GM18507 (cell line): ENCODE measurements at places on chromosomes 7 and 10.

DNA sequence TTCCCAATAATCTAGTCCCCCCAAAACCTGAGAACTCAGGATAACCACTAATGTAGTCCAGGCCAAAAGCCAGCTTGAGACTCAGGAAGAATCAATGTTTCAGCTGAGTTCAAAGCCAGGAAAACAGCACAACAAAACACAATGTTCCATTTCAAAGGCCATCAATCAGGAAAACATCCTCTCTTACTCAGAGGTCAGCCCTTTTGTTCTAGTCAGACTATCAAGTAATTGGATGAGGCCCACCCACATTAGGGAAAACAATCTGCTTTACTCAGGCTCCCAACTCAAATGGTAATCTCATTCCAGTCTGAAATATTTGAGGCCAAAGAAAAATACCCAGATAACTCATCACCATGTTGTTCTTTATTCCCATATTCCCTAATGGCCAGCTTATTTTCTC lies 152.2 kb downstream of the SDHAF3 start:
- no peak for DNase-seq

DNA sequence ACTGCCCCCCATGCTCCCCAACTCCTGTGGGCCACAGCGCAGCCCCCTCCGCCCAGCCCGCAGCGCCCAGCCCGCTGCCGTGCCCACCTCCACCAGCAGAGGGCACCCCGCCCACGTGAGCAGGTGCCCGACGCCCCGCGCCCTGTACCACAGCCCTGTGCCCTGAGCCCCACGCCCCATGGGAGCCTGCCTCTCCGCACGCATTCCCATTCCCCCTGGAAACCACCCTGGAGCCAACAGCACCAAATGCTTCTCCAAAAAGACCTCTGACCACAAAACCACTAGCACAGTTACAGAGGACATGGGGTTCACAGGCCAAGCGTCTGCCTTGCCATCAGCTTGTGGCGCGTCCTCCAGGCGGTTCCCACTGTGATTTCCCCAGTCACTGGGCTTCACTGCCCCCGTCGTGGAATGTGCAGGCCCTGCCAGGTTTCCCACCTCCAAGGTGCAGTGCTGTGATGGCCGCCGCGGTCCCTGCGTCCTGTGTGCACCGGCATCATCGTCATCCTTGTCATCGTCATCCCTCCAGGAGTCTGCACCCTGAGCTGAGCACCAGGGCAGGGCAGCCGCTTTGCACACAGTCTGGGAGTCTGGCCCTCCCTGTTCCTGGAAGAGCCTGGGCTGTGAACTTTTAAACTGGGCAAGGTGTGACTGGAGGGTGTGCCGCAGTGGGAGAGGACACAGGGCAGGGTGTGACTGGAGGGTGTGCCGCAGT lies 61.7 kb downstream of the PWWP2B start:
- peak; percentile 75 for DNase-seq

- no peak for DNase-seq
Measured at GRCh38 chr7:95686109-95686508, 86.2 kb upstream of the DYNC1I1 start.

DNA sequence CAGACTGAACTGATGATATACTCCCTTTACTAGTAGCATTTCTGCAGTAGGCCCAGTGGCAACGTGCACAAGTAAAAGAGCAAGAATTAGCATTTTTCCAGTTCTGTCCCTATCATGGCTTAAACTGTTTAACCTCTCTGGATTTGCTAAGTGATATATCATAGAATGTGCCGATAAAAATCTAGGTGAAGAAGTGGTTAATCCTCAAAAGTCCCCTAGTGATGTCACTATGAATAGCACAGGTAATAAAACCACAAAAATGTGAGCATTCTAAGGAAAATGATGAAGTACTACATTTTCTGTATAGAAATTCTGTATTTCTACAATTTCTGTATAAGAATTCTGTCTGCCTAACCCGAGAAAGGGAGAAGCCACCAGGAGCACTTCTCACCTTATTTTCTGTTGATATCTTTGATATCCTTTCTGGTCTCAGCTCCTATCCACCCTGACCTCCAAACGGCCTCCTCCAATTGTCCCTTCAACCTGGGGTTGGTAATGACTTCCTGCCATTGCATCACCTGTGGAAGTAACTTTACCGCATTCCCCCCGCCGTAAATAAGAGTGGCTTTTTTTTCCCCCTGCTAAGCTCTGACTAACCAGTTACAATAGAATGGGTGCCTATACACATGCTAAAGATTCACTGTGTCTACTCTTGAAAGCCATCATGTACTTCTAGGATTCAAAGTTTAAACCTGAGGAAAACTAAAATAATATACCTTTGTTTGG lies 155.9 kb upstream of the ASAH2 start:
- DNase-seq, result no peak

DNA sequence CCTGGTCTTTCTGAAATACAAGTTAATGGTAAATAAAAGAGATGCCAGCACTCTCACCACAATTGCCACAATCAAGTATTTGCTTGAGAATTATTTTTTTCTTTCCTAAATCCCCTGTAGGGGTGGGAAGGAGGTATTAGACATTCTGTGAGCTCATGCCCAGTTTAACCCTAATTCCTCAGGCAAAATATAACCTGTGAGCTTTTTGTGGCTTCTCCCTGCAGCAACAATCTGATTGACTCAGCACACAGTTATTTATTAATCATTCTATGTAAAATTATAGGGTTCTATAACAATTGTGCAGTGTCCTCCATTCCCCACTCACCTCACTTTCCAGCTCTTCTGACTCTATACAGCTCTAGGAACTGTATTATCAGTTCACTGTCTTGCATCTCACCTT lies 66.3 kb downstream of the GLI3 start:
- no peak for DNase-seq

DNA sequence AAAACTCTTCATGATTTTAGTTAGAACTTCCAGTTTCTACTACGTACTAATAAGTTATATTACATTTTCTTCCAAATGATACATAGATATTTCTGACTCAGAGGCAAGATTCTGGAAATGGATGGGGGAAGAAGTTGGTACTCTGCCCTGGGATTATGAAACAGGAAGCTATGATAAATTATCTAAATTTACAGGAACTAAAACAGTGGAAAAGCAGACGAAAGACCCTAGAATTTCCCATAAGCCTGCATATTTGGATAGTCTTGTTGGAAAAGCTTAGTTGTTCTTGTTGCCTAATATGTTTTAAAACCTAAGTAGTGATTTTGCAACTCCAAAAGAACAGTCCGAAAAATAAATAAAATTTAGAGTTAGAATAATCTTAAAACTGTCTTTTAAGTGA lies 21.8 kb downstream of the CFAP69 start:
- no peak for DNase-seq

DNA sequence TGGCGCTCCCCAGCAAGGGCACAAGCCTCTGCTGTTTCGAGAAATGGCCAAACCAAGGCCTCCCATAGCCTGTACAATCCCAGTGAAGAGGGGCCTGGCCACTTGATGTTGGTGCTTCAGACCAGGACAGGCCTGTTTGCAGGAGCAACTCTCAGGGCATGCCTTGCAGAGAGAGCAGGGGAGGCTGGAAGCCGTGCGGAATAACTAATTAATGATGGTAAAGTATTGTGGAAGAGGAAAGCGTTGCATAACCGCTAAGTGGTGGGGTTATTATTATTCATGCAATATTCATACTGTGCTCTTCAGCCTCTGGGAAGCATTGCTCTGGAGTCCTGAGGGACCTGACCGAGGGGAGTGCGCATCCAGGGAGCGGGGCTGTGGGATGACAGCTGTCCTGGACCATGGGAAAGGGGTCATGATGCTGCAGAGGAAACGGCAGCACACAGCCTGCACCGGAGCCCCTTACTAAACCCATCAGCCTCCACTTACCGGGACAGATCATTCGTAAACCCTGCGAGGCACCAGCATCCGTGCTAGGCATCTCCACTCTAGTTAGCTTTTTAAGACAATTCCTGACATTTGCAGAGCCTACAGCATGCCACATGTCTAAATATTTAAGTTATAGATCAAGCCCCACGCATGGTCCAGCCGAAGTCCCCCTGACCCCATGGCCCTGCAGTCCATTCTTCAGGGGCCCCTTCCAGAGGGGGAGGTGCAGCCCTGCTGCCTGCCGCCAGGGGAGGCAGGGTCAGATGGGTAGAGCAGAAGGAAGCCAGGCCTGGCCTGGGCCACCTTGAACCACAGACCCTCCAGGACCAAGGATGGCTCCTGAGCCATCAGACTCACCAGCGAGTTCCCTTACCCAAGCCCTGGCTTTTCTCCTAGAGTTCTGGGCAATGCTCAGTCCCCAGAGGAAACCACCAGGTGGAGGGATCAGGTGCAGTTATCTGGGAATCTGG lies 11.6 kb downstream of the TMEM273 start:
- no peak for DNase-seq

GRCh38 chr7:142353147-142354060 lies 95.5 kb upstream of the PRSS58 start:
- DNase-seq, result no peak

GRCh38 chr10:71920540-71921323 lies 43.5 kb upstream of the CHST3 start:
- DNase-seq, result no peak

- DNase-seq, result no peak
Measured at GRCh38 chr7:143886826-143887477, 15.0 kb downstream of the TCAF1 start.

DNA sequence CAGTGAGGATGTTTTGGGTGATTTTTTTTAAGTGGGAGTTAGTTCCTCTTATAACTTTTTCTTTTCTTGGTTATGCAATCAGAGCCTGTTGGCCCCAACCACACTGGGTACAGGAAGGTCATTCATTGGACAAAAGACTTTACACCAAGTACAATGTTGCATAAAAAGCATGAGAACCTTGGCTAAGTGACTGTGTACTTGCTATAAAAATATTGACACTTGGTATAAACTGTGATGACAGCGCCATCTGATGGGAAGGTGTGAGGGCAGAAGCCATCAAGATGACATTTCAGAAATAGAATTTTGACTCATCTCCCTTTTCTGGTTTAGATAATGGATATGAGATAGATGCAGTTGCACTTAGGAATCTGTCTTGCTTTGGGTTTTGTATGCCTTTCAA lies 126.4 kb upstream of the CCDC6 start:
- DNase-seq, result peak; percentile 17

GRCh38 chr10:22218448-22218847 lies 633 bp upstream of the EBLN1 start:
- no peak for DNase-seq

DNA sequence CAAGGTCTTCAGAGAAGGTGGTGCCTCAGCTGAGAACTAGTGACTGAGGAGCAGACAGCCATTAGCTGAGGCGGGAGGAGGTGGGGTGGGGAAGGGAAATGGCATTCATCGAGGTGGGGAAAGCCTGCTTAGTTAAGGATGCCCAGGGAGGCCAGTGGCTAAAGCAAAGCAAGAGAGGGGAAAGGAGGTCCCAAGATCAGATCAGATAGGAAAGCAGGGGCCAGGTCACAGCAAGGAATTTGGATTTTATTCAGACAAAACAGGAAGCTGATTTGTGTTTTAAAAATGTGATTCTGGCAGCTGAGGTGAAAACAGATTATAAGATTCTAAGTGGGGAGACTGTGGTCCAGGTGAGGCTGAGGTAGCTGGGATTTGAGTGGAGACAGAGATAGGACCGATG lies 45.8 kb downstream of the CNNM1 start:
- DNase-seq, result no peak
